ENCODE measurements at places on chromosomes 16 and 17.

DNA sequence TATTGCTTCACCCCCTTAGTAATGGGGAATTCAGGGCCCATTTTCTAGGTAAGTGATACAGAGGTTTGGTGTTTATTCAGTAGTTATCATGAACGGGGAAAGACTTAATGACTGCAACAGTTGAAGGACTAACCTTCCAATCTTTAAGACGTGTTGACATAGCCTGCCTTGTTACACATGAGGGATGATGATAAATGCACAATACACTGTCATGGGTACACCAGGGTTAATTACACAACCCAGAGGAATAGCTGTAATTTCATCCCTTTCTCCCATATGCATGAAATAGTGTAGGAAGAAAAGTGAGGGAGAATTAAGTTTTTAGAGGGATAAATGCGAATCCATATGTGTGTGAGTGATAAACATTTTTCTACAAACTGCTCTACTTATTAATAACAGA is 10.7 kb downstream of the MYH4 start:
- no peaks in the 10 kb centered on the region for H3K4me1 ChIP-seq
- H3K27me3 ChIP-seq, result peaks cover 9% of the 10 kb centered on the region
- no peaks in the 10 kb centered on the region for H3K36me3 ChIP-seq
- H3K27ac ChIP-seq, result no peak overlapping the region
- no peak overlapping the region for H3K4me3 ChIP-seq

- H3K4me3 ChIP-seq, result no peak overlapping the region
- no peaks in the 10 kb centered on the region for H3K36me3 ChIP-seq
- no peaks in the 10 kb centered on the region for H3K4me1 ChIP-seq
- no peak overlapping the region for H3K27ac ChIP-seq
Measured at GRCh38 chr16:23310217-23310616, 8.1 kb downstream of the SCNN1B start.

GRCh38 chr17:58402047-58402446 is 15.3 kb downstream of the RNF43 start:
- peaks cover 8% of the 10 kb centered on the region for H3K4me1 ChIP-seq
- H3K27ac ChIP-seq, result no peak overlapping the region
- no peaks in the 10 kb centered on the region for H3K27me3 ChIP-seq
- no peaks in the 10 kb centered on the region for H3K36me3 ChIP-seq
- DNase-seq, result peak; percentile 37

DNA sequence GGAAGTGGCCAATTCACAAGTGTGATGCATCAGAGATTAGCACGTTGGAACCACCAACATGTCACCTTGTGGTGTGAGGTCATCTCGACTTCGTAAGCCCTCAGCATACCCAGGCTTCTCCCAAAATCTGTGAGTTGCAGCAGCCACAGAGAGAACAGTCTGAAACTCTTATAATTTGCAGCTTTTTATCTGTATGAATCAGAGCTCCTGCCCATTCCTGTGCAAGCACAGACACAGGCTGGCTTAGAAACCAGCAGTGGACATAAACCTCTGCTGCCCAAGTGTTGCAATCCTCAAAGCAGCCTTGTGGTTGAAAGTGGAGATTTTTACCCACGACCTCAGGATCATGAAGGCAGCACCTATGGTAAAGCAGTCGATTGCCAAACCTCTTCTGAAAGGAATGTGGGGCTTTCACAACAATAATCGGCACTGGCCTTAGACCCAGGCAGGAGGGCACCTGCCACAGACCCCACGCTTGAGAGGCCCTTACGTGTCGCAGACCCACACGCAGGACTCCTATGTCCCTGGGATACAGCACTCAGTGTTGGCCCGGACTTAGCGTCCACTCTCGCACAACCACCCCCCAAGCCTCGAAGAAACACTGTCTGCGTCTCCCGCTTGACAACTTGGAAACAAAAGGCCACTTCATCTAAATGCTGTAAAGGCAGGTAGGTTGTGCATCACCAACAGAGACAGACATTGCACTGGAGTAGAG is 24.5 kb upstream of the OSGIN1 start:
- no peaks in the 10 kb centered on the region for H3K27me3 ChIP-seq
- H3K4me1 ChIP-seq, result peaks cover 2% of the 10 kb centered on the region
- DNase-seq, result no peak

DNA sequence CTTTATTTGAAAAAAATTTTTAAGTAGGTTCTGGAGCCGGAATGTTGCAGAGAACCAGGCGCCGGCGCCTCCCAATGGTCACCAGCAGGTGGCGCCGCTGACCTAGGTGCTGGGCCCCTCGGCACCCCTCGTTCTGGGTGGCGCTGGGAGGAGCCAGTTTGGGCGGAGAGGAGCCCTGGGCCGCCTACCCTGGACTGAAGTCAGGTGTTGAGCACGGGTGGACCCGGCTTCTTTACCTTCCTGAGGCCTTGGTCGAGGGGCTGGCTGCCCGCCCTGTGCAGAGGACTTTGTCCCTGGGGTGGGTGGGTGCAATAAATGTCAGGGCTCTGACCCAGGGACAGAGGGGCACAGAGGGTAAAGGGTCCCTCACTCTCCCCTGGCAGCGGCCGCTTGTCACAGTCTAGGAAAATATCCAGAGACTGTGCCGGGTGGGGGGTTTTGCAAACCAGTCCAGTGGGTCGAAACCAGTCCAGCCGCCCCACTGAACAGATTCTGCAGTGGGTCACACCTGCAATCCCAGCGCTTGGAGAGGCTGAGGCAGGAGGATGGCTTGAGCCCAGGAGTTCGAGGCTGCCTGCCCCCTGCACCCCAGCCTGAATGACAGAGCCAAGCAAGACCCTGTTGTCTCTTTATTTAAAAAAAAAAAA is 30.1 kb upstream of the TNFRSF13B start:
- no peak overlapping the region for H3K4me3 ChIP-seq
- no peaks in the 10 kb centered on the region for H3K27me3 ChIP-seq
- DNase-seq, result peak; percentile 85
- no peaks in the 10 kb centered on the region for H3K4me1 ChIP-seq

DNA sequence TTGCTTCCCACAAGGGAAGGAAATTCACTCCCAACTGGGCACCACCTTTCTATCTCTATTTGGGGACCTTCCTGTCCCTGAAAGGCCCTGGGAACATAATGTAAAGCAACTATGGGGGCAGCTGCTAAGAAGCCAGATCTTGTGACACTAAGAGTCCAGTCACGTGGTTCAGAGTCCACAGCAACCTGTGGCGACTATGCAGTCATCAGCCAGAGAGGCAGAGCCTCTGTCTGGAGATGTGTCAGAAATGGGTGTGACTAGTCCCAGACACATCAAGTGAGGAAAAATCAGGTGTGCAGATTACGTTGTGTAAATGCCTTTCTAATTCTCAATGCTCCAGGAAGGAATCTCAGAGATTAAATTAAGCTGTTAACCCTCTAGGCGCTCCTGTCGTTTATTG is 26.6 kb upstream of the SKAP1 start:
- H3K27ac ChIP-seq, result no peak overlapping the region
- H3K27me3 ChIP-seq, result no peaks in the 10 kb centered on the region
- H3K4me3 ChIP-seq, result peak overlapping the region; percentile 49
- peak; percentile 69 for DNase-seq
- H3K36me3 ChIP-seq, result peaks cover 4% of the 10 kb centered on the region

GRCh38 chr16:14077918-14078317 is 6.8 kb downstream of the MRTFB start:
- peaks cover 10% of the 10 kb centered on the region for H3K4me1 ChIP-seq
- H3K36me3 ChIP-seq, result peaks cover 11% of the 10 kb centered on the region
- no peak overlapping the region for H3K27ac ChIP-seq
- H3K4me3 ChIP-seq, result no peak overlapping the region
- H3K27me3 ChIP-seq, result no peaks in the 10 kb centered on the region
- DNase-seq, result no peak
